Activated gamma-delta T cell treated with Interleukin-2 at 50 U/mL for 16 hours (primary cell): ENCODE measurements at places on chromosomes 16 and 17.

DNA sequence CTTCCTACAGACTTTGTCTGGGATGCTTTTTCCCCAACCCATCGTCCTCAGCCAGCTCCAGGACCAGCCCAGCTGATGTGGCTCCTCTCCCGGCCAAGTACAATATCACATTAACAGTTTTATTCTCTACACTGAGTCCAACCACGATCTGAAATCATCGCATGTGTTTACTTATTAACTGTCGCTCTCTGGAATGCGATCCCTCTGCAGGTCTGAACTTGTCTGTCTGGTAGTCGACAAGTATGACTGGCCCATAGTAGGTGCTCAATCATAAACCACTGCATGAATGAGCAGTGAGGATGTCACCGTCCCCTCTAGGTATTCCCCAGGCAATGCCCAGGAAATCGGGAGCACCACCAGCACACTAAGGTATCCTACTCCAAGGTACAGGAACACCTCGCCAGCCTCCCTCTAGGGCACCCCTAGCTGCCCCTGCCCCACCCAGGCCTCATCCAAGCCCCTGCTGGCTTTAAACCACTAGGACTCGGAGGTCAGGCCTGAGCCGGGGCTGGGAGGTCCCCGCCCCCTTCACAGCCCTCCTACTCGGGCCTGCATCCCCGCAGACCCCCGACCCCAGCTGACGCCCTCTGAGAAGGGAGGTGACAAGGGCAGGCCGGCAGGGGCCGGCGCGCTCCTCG is 27.7 kb downstream of the RTN4RL1 start:
- no peak for DNase-seq

GRCh38 chr16:57178793-57179212 is 7.0 kb downstream of the PSME3IP1 start:
- DNase-seq = no peak

DNA sequence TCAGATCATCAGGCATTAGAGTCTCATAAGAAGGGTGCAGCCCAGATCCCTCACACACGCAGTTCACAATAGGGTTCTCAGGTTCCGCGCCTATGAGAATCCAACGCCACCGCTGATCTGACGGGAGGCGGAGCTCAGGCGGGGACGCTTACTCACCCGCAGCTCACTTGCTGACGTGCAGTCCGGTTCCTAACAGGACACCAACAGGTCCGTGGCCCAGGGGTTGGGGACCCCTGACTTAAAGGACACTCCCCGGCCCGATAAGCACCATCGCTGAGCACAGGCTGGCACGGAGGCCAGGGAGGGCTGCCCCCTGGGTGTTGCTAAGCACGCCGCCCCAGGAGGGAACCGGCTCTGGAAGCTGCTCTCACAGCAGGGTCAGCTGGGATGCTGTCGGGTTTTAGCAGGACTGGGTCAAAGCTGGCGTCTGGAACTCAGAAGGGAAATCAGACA is 30.1 kb upstream of the BAHCC1 start:
- no peak for DNase-seq

DNA sequence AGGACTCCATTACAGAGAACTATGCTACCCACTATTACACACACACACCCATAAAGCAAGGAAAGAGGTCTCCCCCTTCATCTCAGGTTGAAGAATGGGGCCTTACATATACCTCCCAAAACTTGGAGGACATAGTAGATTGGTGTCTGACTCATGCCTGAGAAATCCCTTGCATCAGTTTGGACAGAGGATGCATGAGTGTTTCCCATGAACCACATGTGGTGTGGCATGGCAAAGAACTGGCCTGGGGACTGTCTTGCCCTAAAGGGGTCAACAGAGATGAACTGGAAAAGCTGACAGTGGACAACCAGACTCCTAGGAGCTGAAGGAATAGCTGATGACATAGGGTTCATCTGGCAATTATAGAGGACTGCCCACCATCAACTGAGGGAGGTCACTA is 54.0 kb downstream of the DYNLRB2 start:
- DNase-seq = no peak

- no peak for DNase-seq
Observed at GRCh38 chr17:18186627-18186982, 3.0 kb downstream of the ALKBH5 start.

DNA sequence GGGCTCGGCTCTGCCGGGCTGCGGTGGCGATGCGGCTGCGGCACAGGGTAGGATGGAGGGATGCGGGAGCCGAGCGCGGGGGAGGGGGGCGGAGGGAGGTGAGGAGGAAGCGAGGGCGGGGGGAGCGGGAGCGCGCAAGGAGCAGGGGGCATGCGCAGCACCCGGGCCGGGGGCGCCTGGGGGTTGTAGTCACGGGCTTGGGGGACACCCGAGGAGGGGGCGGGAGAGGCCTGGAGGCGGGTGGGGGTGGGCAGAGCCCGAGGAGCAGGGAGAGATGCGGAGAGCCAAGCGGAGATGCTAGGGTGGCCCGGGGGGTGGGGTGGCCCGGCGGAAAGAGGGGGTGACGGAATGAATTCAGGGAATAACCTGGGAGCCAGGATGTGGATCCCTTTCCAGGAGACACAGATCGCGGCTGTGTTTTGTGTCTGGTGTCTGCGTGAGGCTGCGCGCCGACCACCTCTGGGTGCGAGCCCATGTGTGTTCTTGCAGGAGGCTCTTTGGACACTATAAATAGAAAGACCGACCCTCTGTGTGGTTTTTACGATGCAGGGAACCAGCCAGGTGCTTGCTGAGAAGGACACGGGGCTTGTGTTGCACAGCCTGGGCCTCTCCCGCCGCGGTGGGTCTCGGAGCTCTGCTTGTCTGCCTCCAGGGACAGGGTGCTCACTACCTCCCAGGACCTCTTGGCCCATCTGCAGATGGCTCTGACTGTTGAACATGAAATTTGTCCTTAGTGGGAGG is at the start of gene STX1B:
STX1B (minus strand) TSS at position 54 of the 741 bp plus-strand sequence. CDS start 242 bp downstream, outside the sequence.
- peak; percentile 54 for DNase-seq

DNA sequence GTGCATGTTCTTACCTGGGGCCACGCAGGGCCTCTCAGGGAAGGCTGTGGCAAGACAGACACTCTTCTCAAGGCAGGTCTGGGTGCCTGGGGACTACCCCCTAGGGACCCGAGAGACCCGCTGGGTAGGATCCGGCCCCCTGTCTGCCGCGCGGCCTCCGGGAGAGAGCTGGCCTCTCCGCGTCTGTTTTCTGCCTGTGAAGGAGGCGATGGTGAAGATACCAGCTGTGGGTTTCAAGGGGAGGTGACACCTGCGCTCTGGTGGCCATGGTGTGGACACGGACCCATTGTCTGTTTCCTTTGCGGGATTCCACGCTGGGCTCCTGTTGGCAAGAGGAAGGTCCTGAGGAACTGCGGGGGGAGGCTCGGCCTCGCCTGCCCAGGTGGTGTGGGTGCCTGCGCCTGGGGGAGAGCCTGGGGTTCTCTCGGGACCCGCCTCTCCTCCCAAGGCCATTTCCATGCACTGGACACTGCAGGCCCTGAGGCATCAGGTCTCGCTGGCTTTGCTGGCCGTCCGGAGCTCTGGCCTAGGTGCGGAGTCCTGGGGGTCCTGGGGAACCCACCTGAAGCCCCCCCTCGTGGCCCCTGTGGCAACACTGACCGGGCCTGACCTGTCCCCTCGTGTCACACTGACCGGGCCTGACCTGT is 12.2 kb upstream of the METRNL start:
- DNase-seq = no peak

GRCh38 chr17:73300392-73300791 is 11.4 kb downstream of the CDC42EP4 start:
- no peak for DNase-seq

GRCh38 chr16:65123396-65124211 is 1.7 kb upstream of the CDH11 start:
- DNase-seq = no peak

GRCh38 chr16:74667255-74667700 is 601 bp upstream of the RFWD3 start:
- DNase-seq = peak; percentile 17

DNA sequence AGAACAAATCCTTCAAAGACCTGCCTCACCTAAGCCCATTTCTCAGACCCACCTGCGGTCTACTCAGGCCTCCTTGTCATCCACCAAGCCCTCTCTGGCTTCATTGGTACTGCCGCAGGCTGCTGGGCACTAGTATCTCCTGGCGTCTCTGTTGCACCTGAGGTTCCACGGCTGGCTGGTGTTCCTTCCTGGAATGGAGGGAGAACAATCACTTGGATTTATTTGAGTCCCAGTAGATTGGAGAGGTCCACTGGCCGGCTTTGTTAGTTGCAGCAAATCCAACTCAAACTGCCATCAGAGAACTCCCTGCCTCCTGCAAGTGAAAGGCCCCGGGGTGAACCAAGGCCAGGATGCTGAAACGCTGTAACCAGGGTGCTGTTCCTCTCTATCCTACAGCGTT is 15.3 kb downstream of the MIS12 start:
- no peak for DNase-seq

DNA sequence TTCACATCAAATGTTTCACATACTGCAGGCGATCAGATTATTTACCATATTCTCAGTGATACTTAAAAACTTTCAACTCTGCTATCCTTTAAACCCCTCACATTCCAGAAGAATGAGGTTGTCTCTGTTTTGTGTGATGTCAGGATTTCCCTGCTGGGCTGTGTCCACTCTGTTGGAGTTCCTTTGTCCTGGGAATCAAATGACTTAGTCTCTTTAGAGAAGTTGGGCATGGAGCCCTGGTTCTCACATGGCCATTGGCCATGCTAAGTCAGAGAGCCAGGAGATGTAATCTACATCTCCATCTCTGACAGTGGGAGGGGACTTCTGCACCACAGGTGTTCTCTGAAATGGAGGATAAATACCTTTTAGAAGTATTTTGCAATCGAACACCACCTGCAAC is 205.1 kb upstream of the MAF start:
- DNase-seq = no peak

DNA sequence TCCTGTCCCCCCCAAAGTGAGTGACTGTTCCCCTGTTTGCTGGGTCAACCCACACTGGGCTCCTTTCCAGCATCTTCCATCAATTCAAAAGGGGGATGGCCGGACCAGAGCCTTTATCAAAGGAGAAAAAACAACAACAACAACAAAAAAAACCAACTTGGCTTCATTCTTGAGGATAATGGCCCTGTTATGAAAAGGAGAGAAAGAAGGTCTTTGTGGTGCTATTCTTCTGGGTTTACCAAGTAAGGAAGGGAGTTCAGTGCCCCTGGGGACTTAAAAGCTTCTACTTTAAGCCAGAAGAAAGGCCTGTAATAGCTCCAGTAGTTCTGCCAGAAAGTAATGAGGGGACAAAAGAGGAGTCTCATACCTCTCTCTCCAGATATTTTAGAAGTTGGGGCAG is 71.5 kb downstream of the RGS9 start:
- no peak for DNase-seq

GRCh38 chr17:31431852-31432658 is 40.6 kb downstream of the RAB11FIP4 start:
- no peak for DNase-seq

GRCh38 chr16:4698321-4699045 is 5.1 kb downstream of the NUDT16L1 start:
- DNase-seq = no peak
